ENCODE measurements at places on chromosomes 16 and 17. TPM values are rescaled to one million over a fixed set of nuclear protein-coding genes. Genes with fewer than 3 reads are reported as not detected.

FKBP10 gene
- 1.7 TPM for total RNA-seq

CA7 gene
- not detected for total RNA-seq

RGS9 gene
- total RNA-seq, result 1.3 TPM

MPO gene
- not detected for total RNA-seq

MT1F gene
- total RNA-seq, result 10.1 TPM

ABCC6 gene
- total RNA-seq, result not detected

ACAP1 gene
- total RNA-seq, result 241 TPM

KRTAP16-1 gene
- total RNA-seq, result not detected

NTN1 gene
- 0.40 TPM for total RNA-seq

P2RX1 gene
- total RNA-seq, result not detected

CD300LD gene
- total RNA-seq, result not detected

NT5M gene
- 5.2 TPM for total RNA-seq

TP53TG3 gene
- total RNA-seq, result not detected
